ENCODE measurements at places on chromosomes 1 and 21.
A peak's percentile ranks its signal among the peaks of the same experiment; 100 is the strongest.

DNA sequence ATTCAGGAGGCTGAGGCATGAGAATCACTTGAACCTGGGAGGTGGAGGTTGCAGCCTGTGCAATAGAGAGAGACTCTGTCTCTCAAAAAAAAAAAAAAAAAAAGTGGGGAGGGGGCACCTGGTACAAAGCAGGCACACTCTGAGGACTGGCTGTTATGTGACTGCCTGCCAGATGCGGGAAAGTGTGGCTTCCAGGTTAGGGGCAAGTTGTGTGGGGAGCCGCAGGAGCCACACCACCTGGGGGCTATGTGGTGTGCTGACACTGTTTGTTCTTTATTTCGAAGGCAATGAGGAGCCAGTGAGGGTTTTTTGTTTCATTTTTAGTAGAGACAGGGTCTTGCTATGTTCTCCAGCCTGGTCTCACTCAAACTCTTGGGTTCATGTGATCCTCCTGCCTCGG, 5.7 kb downstream of the THEMIS2 start:
- DNase-seq, result no peak

DNA sequence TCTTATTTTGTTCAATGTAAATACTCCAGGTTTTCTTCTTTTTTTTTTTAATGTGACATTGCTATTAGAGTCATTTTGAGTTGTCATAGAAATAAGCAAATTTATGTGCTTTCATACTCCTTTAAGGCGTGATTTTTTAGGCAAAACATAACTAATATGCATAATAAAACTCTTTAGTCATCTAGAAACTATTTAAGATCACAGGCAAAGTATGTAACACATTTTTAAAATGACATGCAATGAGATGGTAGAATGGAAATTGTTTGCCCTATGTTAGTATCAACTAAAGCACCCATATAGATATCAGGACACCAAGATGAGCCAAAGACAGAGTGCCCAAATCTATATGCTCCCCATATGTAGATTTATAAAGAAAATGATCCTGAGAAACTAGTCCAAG, 41.5 kb upstream of the SGIP1 start:
- no peak for DNase-seq

DNA sequence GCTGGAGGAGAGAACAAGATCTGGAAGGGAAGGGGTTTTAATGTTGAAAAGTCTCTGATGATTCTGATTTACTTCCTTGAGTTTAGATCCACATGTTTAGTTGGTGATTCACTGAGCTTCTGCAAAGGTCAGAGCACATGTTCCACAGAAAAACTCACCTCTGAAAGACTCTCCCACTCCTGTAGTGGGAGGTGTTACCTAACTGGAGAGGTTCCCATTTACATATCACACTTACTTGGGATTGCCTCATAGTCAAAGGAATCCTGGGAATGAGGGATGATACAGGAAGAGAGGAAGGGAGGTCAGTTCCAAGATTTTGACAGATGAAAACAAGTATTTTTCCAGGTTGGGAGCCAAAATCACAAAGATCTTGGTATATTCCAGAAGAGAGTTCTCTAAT, 2.7 kb upstream of the NTNG1 start:
- DNase-seq, result no peak

DNA sequence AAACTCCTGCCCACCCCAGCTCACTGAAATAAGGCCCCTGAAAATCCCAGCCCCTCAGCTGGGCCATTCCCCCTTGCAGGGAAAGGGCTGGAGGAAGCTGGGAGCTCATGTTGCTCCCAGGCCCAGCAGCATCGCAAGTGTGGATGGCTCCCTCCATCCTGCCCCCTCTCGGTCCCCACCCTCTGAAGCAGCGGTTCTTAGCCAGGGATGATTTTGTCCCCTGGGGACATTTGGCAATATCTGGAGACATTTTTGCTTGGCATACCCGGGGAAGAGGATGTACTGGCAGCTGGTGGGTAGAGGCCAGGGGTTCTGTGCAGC, 56.8 kb downstream of the PSMG1 start:
- DNase-seq, result no peak

- DNase-seq, result peak; percentile 27
These were observed 207.2 kb downstream of the TOMM20 start for GRCh38 chr1:234921266-234922062.

GRCh38 chr1:20699558-20699957, 18.2 kb downstream of the KIF17 start:
- DNase-seq, result peak; percentile 49

GRCh38 chr1:7218210-7218832, 433.1 kb downstream of the CAMTA1 start:
- DNase-seq, result peak; percentile 14

DNA sequence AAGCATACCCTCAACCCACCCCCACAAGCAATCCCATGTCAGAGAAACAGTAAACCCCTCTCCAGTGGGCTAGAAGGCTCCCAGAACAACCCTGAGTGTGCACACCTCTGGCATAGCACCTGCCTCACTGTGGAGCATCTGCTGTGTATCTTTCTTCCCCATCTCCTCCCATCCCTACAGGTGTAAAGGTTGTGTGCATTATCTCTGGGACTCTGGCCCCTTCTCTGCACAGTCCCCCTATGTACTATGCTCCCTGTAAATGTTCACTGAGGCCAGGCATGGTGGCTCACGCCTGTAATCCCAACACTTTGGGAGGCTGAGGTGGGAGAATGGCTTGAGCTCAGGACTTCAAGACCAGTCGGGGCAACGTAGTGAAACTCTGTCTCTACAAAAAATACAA, 700 bp upstream of the CACNA1S start:
- no peak for DNase-seq

GRCh38 chr21:39525129-39525528, 73.4 kb downstream of the SH3BGR start:
- no peak for DNase-seq

DNA sequence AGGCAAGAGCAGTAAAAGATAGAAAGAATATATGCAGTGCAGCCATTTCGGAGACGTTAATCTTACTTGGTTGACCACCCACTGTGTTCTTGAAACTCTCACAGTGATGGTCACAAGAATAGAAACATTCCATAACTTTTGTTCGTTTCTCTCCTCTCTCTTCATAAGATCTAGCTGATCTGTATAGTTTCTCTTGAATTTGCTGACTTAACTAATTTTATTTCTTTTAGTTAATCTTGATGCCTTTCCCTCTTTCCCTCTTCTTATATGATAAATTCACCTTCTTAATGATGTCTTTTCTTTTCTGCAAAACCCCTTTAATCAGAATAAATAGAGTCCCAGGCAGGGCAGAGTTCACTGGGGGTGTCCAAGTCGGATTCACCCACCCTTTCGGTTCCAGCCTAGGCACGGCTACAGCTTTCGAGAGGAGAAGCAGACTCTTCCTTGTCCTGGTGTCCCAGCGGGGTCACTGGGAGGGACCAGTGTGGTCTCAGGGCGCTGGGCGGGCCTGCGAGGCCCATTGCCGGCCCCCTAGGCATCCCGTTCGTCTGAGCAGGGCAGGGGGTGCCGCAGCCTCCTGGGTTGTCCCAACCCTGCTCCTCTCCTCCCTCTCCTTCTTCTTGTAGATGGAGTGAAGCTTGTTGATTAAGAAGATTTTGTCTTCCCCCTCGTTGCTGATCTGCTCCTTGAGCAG, 39.8 kb downstream of the ZNF691 start:
- no peak for DNase-seq

GRCh38 chr1:240314845-240315801, 223.4 kb downstream of the FMN2 start:
- no peak for DNase-seq

DNA sequence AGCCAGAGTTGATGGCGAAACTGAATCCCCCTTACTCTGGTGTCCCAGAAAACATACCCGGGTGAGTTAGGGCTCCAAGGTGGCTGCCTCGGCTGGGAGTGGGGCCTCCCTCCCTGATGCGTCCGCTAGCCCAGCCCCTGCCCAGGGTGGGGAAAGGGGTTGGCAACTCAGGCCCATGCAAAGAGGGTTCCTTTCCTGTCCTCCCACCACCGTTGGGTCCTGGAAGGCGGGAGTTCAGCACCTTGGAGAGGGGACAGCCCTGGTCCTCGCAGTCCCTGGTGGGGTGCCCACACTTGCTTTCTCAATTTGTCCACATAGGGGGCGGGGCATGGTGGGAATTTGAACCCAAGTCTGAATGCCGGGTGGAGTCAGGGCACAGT, 6.1 kb downstream of the SRM start:
- DNase-seq, result no peak

DNA sequence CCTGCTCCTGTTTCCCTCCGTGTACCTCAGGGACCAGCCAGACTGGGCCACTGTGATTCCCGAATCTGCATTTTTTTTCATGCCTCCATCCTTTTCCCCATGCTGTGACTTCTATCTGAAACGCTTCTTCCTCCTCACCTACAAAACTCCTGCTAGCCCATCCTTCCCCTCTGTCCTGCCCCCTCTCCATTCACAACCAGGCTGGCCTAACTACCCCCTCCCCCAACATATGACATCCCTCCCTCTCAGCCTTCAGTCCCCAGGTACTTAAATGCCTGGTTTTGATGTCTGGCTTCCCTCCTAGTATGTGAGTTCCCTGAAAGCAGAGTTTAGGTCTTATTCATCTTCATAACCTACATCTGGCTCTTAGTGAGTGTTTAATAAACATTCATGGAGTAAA, 82.7 kb downstream of the TAS1R2 start:
- DNase-seq, result no peak

DNA sequence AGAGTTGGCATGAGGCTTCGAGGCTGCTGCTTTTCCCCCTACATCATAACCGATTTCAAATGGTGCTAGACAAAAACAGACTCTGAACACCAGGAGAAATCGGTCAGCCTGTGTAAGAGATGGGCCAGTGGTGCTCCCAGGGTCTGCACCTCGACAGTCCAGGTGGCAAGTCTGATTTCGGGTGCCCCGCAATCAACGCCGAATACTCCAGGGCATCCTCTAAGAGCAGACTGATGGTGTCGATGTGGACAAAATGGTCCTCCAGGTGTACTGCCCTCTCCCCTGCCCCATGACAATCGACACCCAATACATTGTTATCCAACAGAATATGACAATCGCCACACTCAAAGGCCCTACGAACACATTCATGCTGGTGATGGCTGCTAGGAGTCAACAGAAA, 50.0 kb downstream of the CD46 start:
- DNase-seq, result no peak

DNA sequence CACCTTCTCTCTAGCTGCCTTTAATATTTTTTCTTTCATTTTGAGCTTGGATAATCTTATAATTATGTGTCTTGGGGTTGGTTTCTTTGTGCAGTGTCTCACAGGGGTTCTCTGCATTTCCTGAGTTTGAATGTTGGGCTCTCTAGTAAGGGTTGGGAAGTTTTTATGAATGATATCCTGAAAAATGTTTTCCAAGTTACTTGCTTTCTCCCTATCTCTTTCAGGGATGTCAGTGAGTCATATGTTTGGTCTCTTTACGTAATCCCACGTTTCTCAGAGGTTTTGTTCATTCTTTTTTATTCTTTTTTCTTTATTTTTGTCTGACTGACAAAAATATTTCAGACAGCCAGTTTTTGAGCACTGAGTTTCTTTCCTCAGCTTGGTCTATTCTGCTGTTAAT, 55.4 kb upstream of the CCDC190 start:
- DNase-seq, result peak; percentile 35

DNA sequence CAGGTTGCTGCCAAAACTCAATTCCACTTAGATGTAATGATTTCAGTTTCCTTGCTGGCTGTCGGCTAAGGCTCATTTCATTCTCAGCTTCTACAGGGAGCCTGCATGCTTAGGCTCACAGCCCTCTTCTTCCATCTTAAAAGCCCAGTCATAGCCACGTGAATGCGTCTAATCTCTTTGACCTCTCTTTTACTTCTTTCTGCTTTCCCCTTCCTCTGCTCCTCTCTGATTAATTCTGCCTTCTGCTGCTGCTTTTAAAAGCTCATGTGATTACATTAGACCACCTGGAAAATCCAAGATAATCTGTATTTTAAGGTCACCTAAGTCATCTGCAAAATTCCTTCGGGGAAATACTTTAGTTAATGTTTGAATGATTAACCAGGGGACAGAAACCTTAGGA, 812.8 kb upstream of the BRINP3 start:
- DNase-seq, result no peak

- no peak for DNase-seq
These were observed 11.7 kb downstream of the DSCAM start for GRCh38 chr21:40835184-40835694.

DNA sequence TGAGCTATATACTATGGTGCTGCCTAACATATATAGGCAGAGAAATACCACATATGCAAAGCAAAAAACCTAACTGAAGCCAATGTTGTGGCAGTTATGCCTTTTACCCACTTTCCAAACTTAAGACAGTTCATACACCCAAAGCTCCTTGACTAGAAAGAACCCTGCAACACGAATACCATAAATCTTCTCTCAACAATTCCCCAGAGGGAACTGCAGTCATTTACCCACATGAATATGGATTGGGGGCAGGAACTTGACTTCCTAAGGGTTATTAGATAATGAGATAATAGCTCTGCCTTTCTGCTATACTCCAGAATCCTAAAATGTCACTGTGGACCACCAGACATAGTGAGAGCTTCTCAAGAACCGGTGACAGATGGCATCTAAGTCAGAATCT, 2.9 kb upstream of the ASPM start:
- DNase-seq, result no peak

GRCh38 chr1:159092036-159092760, 15.6 kb upstream of the AIM2 start:
- no peak for DNase-seq

DNA sequence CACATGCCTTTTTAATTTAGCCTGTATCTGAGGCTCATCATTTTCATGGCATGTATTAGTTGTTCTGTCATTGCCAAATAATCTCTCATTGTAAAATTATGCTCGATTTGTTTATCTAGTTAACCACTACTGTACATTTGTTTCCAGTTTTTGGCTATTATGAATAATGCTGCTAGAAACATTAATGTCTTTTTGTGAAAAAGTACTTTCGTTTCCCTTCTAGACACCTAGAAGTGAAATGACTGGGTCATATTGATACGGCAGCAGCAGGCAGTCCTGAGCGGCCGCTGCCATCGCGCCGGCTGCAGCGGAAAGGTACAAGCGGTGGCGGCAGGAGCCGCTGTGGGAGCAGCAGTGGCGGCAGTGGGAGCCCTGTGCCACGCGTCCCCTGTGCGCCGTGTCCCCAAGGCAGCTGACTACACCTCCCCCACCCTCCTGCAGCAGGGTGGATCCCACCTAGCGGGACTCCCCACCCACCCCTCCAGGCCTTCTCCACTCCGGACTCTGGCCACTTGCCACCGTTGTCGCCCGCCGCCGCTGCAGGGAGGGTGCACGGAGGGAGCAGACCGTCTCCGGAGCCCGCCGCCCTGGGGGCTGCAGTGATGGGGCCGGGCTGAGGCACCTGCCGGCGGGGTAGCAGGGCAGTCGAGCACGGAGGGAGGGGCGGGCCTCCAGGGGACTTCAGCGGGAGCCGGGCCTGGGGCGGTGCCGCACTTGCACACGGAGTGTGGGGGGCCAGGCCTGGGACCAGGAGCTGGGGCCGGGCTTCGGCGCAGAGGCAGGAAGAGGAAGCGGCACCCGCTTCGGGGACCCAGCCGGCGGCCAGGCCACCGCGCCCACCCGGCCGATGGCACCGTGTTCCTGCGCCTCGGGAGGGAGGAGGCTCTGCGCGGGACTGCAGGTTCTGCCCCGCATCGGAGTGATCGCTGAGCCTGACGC, 66.8 kb upstream of the RGS7 start:
- DNase-seq, result no peak

GRCh38 chr1:32977546-32978087, 13.0 kb upstream of the RNF19B start:
- peak; percentile 70 for DNase-seq

GRCh38 chr1:92441697-92442342, 44.9 kb downstream of the GFI1 start:
- no peak for DNase-seq

Measured in trophoblast cell (in vitro differentiated cells and primary cell).